ENCODE measurements at places on chromosomes 1 and 21.

- no peak for DNase-seq
Measured at GRCh38 chr21:39422527-39423241, 22.9 kb downstream of the LCA5L start.

DNA sequence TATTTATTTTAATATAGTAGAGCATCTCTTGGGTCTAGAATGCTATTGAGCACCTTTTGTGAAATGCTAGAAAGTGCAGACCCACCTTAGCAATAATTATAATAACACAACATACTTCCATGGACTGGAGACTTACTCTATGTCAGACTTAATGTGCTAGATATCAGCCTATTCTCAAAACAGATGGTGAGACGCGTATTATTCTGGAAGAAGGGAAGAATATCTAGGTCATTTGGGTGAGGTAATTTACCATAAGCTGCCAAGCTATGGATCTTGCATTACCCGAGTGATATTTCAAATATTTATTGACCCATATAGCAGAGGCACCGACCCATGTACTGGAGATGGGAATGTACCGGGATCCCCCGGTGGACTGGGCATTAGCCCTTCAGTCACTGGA is 20.6 kb upstream of the IFNLR1 start:
- DNase-seq, result no peak

GRCh38 chr1:243756529-243756928 is 93.5 kb downstream of the AKT3 start:
- no peak for DNase-seq

- no peak for DNase-seq
Measured at GRCh38 chr1:40187399-40187798, 26.2 kb downstream of the RLF start.

- no peak for DNase-seq
Measured at GRCh38 chr1:20409012-20409411, 77.0 kb downstream of the CAMK2N1 start.

DNA sequence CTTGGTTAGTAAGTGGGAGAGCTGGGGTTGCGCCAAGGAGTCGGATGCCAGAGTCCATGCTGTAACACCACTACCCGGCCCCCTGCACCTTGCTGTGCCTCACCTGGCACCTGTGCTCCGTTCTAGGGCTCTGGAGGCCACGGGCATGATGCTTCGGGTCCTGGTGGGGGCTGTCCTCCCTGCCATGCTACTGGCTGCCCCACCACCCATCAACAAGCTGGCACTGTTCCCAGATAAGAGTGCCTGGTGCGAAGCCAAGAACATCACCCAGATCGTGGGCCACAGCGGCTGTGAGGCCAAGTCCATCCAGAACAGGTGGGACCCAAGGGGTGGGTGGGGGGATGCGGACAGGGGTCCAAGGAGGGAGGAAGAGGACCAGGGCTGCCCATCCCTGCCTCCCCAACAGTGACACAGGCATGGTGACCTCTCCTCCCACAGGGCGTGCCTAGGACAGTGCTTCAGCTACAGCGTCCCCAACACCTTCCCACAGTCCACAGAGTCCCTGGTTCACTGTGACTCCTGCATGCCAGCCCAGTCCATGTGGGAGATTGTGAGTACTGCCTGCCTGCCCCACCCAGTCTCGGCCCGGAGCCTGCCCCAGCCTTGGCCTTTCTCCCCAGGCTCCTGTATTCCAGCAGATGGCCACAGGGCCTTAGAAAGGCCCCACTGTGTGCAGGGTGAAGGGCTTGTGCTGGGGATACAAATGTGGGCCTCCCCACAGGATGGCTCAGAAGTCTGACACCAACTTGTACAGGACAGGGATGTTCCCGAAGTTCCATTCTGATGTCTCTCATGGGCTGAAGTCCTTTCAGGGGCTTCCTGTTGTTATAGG is 9.6 kb upstream of the HTR6 start:
- DNase-seq, result no peak

GRCh38 chr1:96409689-96410088 is 311.9 kb upstream of the PTBP2 start:
- DNase-seq, result no peak

GRCh38 chr21:44466996-44467858 is 11.9 kb downstream of the LRRC3 start:
- DNase-seq, result no peak

- no peak for DNase-seq
Measured at GRCh38 chr1:65992165-65992821, 199.6 kb downstream of the PDE4B start.

DNA sequence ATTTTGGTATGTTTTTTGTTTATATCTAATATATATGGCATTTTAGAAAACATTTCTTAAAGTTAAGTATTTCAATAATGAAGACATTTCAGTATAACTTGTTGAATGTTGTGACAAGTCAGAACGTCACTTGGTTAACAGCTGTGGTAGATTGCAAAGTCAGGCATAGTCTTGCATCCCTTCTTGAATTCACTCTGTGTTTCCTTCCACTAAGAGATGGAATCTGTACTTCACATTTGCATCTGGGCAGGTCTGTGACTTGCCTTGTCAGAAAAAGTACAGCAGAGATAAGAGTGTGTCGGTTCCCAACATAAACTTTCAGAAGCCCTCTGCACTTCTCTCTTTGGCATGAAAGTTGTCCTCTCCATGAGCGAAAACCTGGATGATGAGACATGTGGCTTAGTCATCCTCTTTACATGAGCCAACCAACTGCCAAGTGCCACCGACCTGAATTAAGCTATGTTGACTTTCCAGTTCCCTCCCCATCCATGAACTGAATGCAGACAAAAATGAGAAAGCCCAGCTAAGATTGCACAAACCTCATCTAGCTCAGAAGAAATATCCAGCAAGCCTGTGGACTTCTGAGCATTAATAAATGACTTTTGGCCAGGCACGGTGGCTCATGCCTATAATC is 1730.2 kb downstream of the MRPL39 start:
- no peak for DNase-seq

GRCh38 chr1:192903142-192903541 is 94.3 kb downstream of the RGS2 start:
- DNase-seq, result no peak

DNA sequence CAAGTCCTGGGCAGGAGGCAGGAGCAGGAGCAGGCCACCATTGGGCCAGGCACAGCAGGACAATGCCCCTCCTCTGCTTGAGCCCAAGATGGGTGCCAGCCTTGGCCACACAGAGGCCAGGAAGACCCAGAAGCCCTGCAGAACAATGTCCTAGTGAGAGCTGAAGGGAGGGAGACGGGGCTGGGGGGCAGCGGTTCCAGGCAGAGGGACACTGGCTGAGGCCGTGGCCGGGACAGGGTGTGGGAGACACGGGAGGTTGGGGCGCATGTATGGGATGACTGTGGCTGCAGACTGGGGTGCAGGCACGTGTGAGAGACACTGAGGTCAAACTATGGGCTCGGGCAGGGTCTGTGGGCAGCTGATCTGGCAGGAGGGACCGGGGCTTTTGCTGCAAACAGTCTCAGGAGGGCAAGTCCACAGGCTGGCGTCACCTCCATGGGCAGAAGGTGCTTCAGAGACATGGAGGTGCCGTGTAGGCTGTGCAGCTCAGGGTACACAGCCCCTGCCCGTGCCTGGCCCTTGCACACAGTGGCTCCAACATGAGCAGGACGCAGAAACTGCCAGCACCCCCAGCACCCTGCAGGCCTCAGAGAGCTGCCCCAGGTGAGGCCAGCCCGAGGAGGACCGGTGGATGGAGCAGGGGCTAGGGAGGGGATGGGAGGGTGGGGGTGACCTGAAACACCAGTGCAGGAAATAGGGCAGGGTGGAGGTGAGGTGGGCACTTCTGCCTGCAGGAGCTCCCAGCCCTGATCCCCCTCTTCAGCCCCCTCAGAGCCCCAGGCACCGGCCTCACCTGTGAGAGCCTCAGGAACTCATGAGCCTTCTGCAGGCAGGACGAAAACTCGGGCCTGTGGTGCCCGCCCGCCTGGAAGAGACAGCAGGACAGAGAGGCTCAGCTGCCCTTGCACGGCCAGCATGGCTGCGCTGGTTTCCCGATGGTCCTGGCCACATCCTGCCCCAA is 19.5 kb downstream of the LSS start:
- DNase-seq, result no peak

DNA sequence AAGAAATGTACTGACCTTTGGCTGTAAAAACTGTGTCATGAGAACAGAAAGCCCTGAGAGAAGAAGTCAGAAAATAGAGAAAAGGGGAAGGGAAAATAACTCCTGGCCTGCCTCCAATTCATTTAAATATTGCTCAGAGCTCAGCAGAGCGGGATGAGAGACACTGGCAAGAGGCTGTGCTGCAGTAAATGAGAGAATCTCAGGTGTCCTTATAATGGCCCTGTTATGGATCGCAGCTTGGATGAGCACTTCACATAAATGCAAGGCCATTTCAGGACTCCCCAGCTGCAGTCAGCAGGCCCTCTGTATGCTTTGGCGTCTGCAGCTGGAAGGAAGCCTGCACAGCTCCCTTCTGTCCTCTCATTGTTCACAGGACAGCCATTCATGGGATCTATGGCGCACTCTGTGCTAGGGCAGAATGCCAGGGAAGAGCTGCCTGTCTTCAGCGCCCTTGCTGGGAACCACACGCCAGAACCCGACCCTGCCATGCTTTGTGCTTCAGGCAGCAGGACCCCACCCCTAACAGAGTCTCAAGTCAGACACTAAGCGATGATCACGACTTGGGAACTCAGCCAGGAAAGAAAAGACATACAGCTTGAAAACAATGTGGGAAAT is 20.7 kb upstream of the ABCB10 start:
- no peak for DNase-seq

GRCh38 chr1:11211925-11212587 is 22.9 kb downstream of the ANGPTL7 start:
- DNase-seq, result no peak

DNA sequence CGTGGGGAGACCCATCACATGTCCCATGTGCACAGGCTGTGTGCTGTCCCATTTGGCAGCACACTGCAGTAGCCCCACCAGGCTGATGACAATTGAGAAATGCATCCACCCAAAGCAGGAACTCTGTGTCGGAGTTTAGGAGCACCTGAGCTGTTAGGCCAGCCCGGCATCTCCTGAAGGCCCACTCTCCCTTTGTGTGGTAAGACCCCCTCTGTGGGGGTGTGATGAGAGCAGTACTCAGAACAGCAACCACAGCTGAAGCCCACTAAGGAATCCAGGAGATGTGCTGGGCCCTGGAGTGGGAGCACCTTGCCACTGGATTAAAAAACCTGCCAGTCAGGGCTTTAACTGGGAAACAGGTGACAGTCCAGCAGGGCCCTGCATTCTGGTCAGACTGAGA is 37.2 kb downstream of the FCRL5 start:
- DNase-seq, result no peak

DNA sequence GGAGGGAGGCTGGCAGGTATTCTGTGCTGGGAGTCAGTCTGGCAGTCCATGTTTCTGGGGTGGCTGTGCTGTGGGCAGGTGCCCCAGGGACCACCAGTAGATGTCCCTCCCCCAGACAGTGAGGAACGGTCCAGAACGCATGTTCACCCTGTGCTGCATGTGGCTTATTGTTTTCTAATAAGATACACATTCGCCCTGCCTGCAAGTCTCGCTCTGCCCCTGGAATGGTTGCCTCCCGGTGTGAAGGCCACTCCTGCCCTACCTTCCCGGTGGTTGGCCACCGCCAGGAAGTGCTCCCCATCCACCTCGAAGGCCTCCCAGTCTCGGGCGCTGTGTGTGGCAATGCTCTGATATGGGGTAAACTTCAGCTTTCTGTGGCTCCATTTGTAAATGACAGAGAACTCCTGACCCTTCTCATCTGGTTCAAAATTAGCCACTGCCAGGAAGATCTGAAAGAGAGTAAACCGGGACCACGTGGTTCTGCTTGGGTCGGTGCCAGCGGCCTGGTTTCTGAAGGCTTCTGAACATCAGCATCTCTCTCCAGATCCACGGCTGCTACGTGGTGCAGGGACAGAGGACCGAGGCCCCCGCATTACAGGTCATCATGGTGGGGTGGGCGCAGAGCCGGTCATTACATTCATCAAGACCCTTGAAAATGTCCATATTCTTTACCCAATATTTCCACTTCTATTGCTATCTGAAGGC is 14.5 kb downstream of the KRTAP10-1 start:
- no peak for DNase-seq

DNA sequence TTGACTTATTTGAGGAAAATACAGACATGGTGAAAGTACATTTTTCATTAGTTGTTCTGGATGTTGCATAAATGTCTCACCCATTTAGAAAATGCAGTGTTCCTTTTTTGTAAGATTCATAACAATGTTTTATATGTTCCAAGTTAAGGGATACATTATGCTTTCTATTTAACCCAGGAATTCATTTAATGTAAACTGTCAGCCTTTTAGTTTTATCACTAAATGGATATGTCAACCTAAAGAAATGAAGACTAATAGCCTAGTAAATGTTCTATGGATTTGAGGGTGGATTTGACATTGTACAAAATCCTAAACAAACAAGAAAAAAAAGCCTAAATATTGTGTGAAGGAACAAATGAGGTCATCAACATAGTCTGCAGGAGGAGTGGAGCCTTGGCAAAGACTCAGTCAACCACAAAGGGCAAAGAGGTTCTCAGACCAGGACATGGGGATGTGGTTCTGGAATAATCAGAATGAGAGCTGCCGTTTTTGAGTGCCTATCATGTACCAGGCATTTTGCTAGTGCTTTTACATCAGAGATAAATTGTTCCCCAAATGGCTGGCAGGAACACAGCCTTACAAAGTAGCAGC is 8.8 kb upstream of the INSL5 start:
- DNase-seq, result no peak

DNA sequence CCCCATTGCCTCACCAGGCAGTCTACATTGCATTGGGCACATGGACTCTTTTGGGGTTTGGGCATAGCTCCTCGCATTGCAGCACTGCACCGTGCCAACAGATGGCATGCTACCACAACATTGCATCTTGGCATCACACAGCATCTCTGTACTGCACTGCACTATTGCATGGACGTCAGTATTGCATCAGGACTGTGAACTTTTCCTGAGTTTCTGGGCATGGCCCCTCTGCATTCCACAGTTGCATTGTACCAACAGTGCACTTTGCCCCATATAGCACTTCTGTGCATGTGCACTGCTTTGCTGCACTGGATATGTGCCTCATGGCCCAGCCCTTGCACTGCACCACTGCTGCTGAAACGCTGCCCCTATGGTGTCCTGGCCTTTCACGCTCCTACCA is 9.6 kb downstream of the PTPRU start:
- peak; percentile 40 for DNase-seq

GRCh38 chr1:224213438-224214119 is 30.5 kb downstream of the DEGS1 start:
- no peak for DNase-seq

- DNase-seq, result no peak
Measured at GRCh38 chr1:200248541-200248940, 161.3 kb downstream of the ZNF281 start.

Data from ACHN (cell line).